Suppressor macrophage (primary cell): ENCODE measurements at places on chromosomes 6 and 20.
A peak's percentile ranks its signal among the peaks of the same experiment; 100 is the strongest.

DNA sequence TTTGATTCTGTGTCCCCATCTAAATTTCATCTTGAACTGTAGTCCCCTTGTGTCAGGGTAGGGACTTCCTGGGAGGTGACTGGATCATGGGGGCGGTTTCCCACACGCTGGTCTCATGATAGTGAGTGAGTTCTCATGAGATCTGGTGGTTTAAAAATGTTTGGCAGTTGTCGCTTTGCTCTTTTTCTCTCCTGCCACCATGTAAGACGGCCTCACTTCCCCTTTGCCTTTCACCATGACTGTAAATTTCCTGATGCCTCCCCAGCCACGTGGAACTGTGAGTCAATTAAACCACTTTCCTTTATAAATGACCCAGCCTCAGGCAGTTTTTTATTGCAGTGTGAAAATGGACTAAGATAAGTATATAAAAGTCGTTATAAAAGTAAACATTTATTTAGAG is 80.5 kb upstream of the SGK1 start:
- DNase-seq: peak; percentile 92

DNA sequence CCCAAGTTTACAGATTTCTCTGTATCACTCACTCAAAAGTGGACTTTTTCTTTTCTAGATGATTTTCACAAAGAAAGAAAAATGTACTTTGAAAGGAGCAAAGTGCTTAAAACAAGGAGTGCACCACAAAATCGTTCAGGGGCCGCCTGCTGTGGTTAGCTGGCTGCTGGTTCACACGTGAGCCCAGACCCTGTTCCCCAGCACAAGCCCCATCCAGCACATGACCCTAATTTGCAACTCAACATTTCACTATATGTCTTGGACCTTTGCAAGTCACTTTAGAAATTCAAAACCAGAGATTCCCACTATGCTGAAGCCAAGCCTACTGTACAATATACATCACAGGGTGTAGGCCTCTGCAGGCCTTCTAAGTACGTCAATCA is 95.5 kb upstream of the NHSL1 start:
- no peak for DNase-seq

DNA sequence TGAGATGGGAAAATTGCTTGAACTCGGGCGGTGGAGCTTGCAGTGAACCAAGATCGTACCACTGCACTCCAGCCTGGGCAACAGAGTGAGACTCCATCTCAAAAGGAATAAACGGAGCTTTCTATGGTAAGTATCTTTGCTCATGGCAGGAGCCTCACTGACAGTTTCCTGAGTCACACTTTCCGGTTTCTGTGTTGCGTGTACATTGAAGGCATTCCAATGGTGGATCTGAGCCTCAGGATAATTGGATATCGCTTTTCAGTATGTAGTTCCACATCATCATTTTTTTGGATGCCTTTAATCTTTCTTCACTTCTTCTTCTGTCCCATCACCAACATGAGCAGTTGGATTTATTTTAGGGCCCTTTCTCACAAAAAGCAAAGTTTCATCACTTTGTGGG is 28.6 kb upstream of the GTSF1L start:
- DNase-seq: no peak

DNA sequence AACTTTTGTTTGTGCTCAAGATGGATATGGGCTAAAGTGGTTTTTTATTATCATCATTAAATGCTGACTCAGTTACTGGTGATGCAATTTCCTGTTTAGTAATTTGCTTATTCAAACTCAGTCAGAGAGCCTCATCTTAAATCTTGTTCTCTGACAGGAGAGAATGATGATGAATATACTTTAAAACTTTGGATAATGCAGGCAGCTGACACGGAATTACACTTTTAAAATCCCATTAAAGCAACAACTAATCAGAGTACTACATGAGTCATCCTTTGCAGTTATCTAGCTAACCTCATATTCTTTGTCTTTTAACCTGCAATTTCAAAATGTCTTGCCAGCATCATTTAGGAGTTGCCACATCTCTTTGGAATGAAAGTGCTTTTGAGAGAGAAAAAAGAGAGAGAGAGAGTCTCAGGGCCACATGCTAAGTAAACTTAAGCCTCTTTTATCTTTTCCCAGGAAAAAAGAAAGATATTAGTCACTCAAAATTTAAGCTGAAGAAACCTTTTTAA is 9.2 kb upstream of the C6orf141 start:
- peak; percentile 6 for DNase-seq

DNA sequence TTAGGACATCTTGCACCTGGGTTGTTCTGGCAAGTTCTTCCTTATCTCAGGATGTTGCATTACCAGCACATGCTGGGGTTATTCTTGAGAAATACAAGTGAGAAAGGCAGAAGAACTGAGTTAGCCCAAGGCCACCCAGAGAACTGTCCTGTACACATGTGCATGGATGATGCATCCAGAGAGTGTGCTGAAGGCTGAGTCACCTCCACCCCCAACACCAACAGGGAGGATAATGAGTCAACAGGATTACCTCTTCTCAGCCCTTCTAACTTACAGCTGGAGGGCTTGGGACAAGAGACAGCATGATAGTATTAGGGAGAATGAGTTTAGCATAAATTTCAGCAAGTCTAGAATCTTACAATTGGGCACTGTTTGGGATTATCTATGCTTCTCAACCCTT is 8.5 kb downstream of the SCGN start:
- peak; percentile 59 for DNase-seq

- DNase-seq: no peak
Measured at GRCh38 chr6:90547991-90548390, 38.9 kb downstream of the MAP3K7 start.

DNA sequence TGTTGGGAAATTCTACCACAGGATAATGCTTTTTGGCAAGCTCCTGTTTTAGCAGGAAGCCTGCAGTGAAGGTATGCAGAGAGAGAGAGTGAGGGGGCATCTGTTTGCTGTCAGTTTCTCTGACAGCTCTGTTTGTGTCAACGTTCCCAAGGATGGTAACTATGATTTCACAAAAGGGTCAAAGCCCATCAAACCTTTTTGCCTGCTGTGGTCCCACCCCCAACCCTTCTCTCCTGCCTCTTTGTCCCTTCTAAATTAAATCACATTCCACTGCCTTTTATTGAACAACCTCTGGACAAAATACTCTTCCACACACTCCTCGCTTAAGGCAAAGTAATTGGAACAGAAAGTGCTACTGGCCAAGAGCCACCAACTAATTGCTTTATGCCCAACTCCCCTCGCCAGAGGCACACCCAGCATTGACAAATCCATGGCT is 128.3 kb downstream of the TSHZ2 start:
- no peak for DNase-seq

- no peak for DNase-seq
Measured at GRCh38 chr6:45156075-45156474, 172.1 kb upstream of the RUNX2 start.

DNA sequence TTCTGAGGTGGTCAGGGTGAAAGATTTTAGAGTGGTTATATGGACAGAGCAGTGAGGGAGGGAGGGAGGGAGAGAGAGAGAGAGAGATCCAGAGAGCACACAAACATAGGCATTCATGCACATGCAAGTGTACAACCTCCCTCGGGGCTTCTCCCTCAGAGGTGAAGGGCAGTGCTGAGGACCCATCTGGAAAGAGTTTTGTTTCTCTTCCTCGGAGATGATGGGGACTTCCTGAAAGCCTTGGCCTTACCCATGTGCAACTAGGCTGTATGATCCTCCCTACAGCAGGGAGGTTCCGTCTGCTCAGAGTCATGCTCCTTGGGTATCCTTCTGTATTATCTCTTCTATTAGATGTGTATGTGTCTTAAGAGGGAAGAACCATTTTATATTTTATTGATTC is 21.4 kb upstream of the TSPYL1 start:
- no peak for DNase-seq

DNA sequence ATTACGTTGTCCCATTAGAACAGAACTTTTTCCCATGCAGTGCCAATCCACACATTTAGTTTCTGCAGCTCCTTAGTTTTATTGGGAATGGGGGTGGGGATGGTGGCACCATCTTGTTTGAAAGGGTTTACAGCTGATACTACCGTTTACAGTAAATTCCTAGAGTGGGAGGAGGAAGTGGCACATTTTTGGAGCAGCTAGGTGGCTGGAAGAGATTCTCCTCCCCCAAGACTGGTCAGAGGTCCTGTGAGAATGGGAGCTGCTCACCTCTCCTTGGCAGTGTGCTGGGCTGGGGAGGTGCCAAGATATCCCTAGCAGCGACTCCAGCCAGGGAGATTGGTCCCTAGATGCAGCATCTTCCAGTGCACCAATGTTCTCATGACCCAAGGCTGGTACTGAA is 12.4 kb upstream of the CCN6 start:
- no peak for DNase-seq

DNA sequence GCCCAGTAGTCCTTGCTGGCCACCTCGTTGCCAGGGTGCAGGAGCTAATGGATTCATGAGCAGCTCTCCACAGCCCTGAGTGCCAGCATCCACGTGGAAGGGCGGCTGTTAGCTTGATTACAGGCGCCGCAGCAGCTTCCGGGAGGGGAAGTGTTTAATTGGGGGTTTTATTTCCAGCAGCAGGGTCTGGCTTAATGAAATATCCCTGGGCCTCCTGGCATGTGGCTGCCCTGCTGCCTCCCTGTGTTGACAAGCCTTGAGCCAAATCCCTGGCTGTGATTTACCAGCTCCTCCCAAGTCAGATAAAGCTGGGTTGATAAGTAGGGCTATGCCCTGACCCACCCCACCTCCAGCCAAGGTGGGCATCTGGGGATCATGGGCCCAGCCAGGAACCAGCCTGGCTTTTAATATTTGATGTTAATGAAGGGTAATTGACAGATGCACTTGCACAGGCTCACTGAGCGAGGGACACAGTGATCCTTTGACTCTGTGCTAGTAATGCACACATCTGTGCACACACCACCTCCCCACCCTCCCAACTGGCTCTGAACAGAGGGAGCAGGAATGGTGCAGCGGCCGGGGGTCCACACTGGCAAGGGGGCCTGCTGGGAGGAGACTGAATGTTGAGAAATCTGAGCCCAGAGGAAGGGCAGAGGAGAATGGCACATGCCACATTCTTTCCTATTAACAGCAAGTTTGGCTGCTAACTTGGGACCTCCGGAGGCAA is 13.6 kb downstream of the GLP1R start:
- no peak for DNase-seq
